Urothelium cell line (cell line): ENCODE measurements at places on chromosomes 12 and 14.

- no peak for DNase-seq
Observed at GRCh38 chr12:69875416-69875935, 50.4 kb downstream of the MYRFL start.

DNA sequence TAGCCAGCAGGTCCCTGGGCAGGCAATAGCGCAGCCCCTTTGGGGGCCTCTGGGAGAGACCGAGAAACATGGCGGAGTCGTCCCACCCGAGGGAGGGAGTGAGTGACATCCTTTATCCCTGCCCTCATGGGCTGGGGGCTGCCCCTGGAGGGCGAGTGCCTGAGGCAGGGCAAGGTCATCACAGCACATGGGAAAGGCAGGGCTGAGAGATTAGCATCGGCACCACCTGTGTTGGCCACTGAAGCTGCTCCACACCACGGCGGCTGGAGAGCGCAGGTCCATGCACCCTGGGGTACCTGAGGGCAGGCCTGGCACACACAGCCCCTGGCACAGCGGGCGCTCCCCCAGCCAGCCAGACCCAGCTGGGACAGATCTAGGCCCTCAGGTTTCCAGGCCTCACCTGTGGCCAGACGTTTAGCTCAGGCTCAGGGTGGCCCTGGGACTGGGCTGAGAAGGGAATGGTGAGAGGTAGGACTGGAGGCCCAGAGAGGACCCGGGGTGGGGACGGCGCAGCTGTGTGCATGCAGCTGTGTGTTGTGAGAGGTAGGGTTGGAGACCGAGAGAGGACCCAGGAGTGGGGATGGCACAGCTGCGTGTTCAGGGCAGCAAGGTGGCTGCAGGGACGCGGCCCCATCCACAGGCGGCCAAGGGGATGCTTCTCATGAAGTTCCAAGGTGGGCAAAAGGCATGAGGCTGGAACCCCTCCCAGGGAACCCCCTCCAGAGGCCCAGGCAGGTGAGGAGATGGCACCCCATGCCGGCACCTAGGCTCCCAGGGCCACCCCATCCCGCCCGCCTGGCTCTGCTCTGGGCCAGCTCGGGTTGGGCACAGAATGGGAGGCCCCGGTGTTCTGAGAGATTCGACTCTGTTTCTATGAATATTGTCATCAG lies 74.1 kb downstream of the KIF26A start:
- no peak for DNase-seq

- DNase-seq = no peak
Observed at GRCh38 chr14:101884089-101884933, 80.1 kb upstream of the DYNC1H1 start.

- DNase-seq = no peak
Observed at GRCh38 chr12:81208187-81208911, 130.5 kb downstream of the ACSS3 start.

GRCh38 chr14:93246534-93246933 lies 39.5 kb downstream of the UBR7 start:
- no peak for DNase-seq

DNA sequence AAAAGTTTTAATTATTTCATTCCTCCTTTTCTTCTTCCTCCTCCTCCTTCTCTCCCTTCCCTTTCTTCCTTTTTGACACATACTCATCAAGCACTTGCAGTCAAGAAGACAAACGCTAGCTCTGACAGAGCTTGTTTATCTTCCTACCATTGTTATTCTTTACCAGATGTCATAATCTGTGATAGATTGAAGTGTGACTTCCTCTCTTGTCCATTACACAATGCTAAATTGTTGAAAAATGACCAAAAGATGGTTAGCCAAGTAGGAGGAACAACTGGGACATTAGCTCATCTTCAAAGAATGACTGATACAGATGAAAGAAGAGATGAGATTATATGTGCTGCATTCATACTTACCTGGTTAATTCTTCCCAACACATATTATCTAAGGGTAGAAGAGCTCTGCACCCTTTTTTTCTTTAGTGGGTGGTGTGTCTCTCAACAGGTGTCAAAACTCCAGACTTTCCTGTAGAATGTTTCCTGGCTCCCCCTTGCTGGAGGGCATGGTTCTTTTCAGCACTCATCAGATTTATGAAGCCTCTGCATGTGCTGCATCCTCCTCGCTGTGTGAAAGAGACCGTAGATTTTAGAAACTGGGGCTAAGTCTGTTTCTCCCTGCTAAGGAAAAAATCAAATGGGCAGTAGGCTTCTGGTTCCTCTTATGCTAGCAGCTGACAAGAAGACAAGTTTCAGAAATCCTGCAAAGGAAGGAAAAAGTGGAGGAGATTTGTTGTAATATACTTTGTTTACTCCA lies 147.1 kb downstream of the TMX1 start:
- DNase-seq = no peak

- DNase-seq = no peak
Observed at GRCh38 chr12:48017496-48017895, 13.2 kb upstream of the COL2A1 start.

GRCh38 chr12:118103601-118104382 lies at the start of gene VSIG10:
VSIG10 (minus strand) TSS chr12:118104011; CDS start chr12:118103671, 340 bp downstream.
- DNase-seq = peak; percentile 90

GRCh38 chr12:131783915-131784541 lies 44.2 kb upstream of the MMP17 start:
- DNase-seq = peak; percentile 75

DNA sequence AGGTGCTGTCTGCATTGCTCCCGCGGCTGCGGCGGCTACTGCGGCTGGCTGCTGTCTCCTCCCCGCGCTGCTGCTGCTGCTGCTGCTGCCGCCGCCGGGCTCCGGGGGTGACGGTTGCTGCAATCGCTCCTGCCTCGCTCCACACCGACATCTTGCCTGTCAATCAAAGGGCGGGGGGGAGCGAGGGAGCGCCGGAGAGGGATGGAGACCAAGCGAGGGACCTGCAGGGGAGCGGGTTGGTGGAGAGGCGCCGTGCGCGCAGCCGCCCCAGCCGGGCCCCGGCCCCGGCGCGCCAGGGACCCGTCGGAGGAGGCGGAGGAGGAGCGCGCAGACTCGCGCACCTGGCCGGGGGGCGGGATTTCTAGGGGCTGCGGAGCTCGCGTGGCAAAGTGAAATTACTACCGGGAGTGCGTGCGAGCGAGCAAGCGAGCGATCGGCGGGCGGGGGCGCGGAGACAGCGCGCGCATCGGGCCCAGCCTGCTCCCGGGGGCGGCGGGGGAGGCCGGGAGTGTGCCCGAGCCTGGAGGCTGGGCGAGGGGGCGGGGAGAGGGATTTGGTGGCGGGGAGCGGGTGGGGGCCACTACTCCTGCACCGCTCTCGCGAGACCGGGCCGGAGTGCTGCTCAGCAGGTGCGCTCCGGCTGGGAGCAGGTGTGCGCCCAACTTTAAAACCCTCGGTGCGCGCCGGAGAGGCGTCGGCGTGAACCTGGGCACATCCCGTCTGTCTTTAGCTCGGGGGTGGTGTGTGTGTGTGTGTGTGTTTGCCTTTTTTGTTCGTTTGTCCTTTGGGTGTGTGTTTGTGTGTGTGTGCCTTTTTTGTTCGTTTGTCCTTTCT lies at the start of gene KSR2:
TSS of gene KSR2 (minus strand) at position 165 of the 834 bp plus-strand sequence. CDS start 735 bp downstream, outside the sequence.
- peak; percentile 92 for DNase-seq

- DNase-seq = no peak
Observed at GRCh38 chr12:46556819-46557524, 184.4 kb upstream of the SLC38A2 start.

GRCh38 chr14:101359221-101360053 lies 201.9 kb upstream of the DIO3 start:
- DNase-seq = no peak

- DNase-seq = peak; percentile 92
Observed at GRCh38 chr14:75277008-75277814, 1.4 kb upstream of the FOS start.

DNA sequence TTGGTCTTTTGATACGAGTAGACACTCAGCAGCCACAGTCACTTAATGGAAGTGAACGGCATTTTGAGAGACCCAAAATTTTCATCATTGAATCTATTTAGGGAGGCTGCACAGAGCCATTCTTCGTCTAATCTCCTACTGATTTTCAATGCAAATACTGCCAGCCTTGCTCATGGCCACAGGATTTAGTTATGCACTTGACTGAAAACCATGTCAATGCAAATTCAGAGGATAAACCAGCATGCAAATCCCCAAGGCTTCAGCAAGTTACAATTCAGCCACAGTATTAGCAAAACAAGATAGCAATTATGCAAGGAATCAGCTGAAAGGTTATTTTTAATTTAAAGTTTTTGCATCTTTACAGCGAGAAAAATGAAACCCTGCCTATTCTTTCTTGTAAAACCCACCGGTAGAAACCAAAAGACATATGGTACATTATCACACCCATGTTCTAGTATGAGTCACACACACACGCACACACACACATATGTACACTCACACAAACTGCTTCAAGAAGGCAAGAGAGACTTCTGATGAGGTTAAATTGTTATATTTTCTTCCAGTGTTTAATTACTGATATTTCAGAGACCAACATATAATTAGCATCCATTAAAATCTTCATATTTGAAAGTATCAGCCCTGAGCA lies 985.3 kb upstream of the FLRT2 start:
- no peak for DNase-seq

- no peak for DNase-seq
Observed at GRCh38 chr12:53231671-53231920, 413 bp downstream of the RARG start.

DNA sequence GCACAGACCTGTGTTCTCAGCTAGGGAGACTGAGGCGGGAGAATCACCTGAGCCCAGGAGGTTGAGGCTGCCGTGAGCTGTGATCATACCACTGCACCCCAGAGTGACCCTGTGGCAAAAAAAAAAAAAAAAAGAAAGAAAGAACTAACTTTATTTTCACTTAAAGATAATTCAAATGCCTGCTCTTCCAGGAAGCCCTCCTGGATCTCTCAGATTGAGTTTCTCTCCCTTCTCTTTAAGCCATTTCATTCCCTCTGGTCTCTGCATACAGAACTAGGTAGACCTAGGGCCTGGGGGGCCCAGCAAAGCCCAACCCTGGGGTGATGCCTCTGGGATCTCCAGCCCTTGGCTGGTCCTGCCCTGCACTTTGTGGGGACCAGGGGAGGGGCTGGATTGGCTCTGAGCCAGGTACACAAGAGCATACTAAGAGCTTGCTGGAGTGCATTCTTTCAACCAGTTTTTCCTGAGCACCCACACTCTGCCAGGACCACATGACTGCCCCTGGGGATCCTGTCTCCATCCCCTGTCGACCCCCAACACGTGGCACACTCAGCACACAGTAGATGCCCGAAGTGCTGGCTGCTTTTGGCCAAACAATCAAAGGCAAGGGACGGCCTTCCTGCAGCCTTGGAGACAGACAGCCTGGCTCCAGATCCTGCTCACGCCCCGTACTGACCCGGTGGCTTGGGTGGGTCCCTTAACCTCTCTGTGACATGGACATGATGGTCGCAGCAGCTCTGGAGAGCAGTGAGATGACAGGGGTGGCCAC lies 52.7 kb downstream of the CYP46A1 start:
- DNase-seq = no peak

- no peak for DNase-seq
Observed at GRCh38 chr14:75531660-75532317, 9.5 kb downstream of the BATF start.

- DNase-seq = no peak
Observed at GRCh38 chr12:72647139-72647538, 375.0 kb downstream of the TRHDE start.

DNA sequence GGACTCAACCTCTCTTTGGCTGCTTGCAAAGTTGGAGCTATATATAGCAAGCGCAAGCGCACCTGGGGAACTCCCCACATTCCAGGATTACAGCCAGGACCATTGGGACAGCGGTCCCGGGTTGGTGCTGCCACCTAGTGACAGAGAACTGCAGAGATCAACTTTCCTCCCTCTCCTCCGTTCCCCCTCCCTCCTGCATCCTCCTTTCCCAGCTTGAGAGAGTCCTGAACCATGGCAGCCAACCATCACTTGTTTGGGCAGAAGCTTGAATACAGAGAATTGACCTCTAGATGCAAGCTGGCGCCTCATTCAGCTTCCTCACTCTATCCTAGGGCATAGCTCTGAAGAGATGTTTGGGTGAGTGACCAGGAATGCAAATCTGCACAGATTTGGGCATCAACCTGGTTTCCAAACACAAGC lies 17.4 kb upstream of the FLVCR2 start:
- peak; percentile 94 for DNase-seq

- DNase-seq = no peak
Observed at GRCh38 chr12:63047146-63047545, 103.9 kb downstream of the AVPR1A start.

DNA sequence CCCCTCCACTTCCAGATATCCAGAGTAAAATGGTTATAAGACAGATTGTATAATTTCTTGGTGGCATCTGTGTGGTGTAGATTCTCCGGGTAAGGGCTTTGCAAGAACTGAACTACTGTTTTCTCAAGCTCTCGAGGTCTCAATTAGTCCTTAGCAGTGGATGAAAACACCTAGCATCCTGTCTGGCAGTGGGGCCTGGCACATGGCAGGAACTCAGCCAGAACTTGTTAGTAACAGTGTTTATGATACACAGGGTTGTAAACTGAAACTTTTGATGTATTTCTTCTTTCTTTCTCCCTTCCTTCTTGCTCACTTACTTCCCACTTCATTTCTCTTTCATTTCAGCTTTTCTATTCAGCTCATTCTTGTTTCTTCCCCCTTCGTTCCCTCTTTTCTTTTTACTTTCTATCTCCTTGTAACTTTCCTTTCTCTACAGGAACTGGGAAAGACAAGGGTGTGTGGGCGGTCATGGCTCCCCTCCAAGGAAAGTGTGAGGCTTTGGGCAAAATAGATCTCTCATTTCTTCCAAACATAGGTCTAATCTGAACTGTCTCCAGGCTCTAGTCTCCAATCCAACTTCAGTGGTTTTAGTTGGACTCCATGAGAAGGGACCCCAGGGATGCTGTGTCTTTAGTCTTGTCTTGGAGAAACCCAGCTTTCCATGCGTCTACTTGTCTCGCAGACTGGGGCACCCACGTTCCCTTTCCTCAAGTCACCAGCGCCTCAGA lies 159.7 kb downstream of the PAH start:
- no peak for DNase-seq

- no peak for DNase-seq
Observed at GRCh38 chr14:91303091-91303923, 58.8 kb upstream of the GPR68 start.

GRCh38 chr14:102777711-102778337 lies 575 bp downstream of the TRAF3 start:
- no peak for DNase-seq

DNA sequence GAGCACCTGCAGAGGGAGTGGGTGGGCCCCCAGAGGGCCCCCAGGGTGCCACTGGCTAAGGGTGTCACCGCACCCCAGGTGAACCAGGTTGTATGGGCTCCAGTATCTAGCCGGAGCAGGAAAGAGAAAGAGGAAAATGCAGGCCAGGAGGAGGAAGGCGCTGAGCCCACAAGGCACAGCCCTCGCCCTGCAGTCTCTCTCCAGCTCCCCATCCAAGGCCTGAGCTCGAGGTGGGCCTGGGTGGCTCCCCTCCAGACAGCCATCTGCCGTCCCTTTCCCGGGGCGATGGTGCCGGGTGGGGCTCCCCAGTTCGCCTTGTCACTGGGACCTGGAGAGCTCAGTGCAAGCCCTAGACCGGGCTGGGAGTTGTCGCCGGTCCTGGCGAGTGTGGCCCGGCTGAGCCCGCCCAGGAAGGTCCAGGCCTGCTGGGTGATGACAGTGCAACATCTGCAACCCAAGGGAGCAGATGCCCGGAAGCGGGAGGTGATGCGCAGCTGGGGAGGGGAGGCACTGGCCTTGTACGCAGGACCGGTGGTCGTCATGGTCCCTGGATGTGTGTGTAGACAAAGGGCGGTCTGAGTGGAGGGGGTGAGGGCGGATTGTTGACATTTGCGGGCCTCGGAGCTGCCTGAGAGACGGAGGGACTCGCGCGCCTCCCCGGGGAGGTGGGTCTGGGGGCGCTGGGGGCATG lies 716 bp downstream of the TMEM179 start:
- DNase-seq = no peak
